Naive thymus-derived CD8-positive, alpha-beta T cell (primary cell): ENCODE measurements at places on chromosomes 2 and 18. TPM values are rescaled to one million over a fixed set of nuclear protein-coding genes. Genes with fewer than 3 reads are reported as not detected.
A peak's percentile ranks its signal among the peaks of the same experiment; 100 is the strongest.

Gene COLEC11
- total RNA-seq = 1.8 TPM

- H3K27me3 ChIP-seq = peaks cover 18% of the 10 kb centered on the region
- no peak overlapping the region for H3K4me3 ChIP-seq
- no peaks in the 10 kb centered on the region for H3K36me3 ChIP-seq
- H3K4me1 ChIP-seq = no peaks in the 10 kb centered on the region
- DNase-seq = no peak
- H3K27ac ChIP-seq = no peak overlapping the region
Observed at GRCh38 chr18:59437851-59438569, 78.9 kb upstream of the LMAN1 start.

Gene SOX11
- total RNA-seq = not detected

- no peak overlapping the region for H3K27ac ChIP-seq
- DNase-seq = no peak
- H3K36me3 ChIP-seq = peaks cover 7% of the 10 kb centered on the region
Observed at GRCh38 chr2:81324046-81324445, 1019.5 kb upstream of the LRRTM1 start.

Gene SERPINB11
- not detected for total RNA-seq

GRCh38 chr2:224849264-224849663 lies 133.1 kb upstream of the CCDC195 start:
- peaks cover 23% of the 10 kb centered on the region for H3K36me3 ChIP-seq
- H3K4me3 ChIP-seq = no peak overlapping the region
- H3K27me3 ChIP-seq = no peaks in the 10 kb centered on the region
- no peak for DNase-seq
- peaks cover 3% of the 10 kb centered on the region for H3K4me1 ChIP-seq

Gene SMC6
- total RNA-seq = 18.8 TPM

DNA sequence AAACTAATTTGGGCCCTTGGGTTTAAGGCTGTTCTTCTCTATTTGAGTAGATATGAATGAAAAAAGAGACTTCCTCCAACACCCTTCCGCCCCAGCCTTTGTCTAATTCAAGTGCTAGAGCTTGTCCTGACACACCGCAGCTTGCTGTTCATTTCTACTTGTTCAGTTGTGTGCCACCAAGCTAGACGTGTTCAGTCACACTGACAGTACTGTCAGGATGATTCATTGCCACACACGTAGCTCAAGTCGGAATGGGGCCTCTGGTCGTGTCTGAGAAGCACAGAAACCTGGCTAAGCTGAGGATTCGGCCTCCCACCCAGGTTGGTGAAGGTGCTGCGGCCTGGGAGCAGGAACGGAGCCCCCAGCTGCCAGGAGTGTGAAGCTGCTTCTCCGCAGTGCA lies 45.6 kb upstream of the INHBB start:
- no peak for DNase-seq
- no peak overlapping the region for H3K27ac ChIP-seq
- H3K4me3 ChIP-seq = no peak overlapping the region
- H3K27me3 ChIP-seq = no peaks in the 10 kb centered on the region
- H3K36me3 ChIP-seq = peaks cover 10% of the 10 kb centered on the region
- H3K4me1 ChIP-seq = peaks cover 11% of the 10 kb centered on the region

- no peak overlapping the region for H3K27ac ChIP-seq
- no peak overlapping the region for H3K4me3 ChIP-seq
- H3K27me3 ChIP-seq = no peaks in the 10 kb centered on the region
- no peak for DNase-seq
Observed at GRCh38 chr2:25617948-25618646, 55.3 kb downstream of the DTNB start.

Gene SPP2
- not detected for total RNA-seq

Gene SLC9A2
- total RNA-seq = not detected

DNA sequence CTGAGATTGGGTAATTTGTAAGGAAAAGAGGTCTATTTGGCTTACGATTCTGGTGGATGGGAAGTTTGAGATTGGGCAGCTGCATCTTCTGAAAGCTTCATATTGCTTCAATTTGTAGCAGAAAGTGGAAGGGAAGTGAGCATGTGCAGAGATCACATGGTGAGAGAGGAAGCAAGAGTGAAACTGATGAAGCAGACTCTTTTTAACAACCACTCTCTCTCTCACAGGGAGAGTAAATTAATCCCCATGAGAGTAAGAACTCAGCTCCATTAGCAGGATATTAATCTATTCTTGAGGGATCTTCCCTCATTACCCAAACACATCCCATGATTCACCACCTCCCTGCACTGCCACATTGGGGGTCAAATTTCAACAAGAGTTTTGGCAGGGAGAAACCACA lies 298.5 kb upstream of the CELF4 start:
- DNase-seq = no peak
- no peaks in the 10 kb centered on the region for H3K36me3 ChIP-seq
- no peak overlapping the region for H3K27ac ChIP-seq
- H3K4me3 ChIP-seq = no peak overlapping the region

GRCh38 chr2:68745006-68745405 lies 10.4 kb downstream of the ARHGAP25 start:
- H3K27me3 ChIP-seq = no peaks in the 10 kb centered on the region
- peak overlapping the region; percentile 63 for H3K27ac ChIP-seq
- H3K36me3 ChIP-seq = peaks cover 10% of the 10 kb centered on the region
- H3K4me3 ChIP-seq = peak overlapping the region; percentile 3
- DNase-seq = no peak

Gene MC4R
- not detected for total RNA-seq

Gene GPR148
- total RNA-seq = not detected

DNA sequence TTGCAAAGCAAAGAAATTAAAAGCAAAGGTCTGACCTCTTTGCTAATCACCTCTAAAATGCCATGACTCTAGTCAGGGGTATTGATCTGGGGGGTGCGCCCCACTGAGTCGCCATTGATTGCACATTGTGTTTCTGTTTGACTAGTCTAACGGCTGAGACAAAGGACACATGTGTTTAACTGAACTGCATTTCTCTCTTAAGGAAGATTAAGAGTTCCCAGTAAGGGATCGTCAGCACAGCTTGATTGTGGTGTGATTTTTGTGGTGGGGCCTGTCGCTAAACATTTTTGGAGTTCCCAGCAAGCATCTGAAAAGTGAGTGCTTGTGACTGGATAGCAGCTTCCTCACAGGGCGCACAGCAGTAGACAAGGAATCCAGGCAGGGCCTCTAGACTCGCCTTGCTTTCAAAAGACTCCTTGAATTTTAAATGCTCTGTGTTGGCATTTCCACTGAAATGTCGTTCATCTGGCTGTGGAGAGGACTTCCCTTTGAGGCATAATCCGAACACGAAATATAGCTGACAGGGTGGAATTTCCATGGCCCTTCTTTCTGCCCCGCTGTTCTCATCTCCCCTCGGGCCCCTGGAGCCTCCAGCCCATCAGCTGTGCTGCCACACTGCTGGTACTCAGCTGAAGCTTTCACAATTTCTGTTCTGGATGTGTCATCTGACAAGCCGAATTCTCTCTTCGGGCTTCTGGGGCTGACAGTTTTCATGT lies 126.3 kb downstream of the FAM168B start:
- no peak overlapping the region for H3K4me3 ChIP-seq
- no peak for DNase-seq
- H3K27me3 ChIP-seq = peaks cover 50% of the 10 kb centered on the region
- H3K36me3 ChIP-seq = no peaks in the 10 kb centered on the region
- H3K27ac ChIP-seq = no peak overlapping the region

Gene RAB3GAP1
- total RNA-seq = 59.5 TPM
